ENCODE measurements at places on chromosomes 6 and 20.

DNA sequence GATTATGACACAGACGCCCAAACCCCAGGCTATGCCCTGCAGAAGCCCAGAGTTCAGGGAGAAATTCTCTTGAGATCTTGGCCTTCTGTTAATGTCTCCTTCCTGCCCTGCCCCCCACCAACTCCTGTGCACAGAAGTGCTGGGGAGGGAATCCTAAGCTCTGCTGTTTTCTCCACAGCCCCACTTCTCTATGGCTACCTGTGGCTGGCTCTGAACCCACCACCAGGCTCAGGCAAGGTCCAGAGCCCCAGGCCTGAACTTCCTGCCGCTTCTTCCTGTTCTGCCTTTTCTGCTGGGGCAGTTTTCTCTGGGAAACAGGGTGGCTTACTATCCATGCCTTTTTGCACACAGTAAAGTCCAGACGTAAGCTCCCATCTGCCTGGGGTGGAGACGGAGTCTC, 77.5 kb upstream of the NNAT start:
- no peak for DNase-seq

GRCh38 chr20:42494290-42494689, 695.4 kb downstream of the PTPRT start:
- DNase-seq = no peak

- no peak for DNase-seq
Observed at GRCh38 chr20:58617158-58617557, 33.9 kb upstream of the STX16 start.

- no peak for DNase-seq
Observed at GRCh38 chr6:30820193-30820592, 64.1 kb upstream of the DDR1 start.

GRCh38 chr20:8662433-8662954, 406.4 kb upstream of the PLCB4 start:
- DNase-seq = no peak

DNA sequence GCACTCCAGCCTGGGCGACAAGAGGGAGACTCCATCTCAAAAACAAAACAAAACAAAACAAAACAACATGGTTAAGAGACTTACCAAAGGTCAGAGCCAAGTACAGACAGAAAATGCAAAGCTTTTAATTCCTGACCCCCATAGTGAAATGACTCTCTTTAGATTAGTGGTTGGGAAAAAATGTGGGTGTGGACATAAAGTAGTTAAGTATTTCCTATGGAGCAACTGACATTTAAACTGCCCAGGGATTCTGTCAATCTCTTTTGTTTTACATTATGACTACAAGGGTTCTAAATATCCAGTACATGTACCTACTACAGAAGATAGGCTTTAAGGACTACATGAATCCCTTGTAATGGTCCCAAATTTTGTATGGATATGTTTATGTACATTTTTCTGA, 75.1 kb downstream of the IRAK1BP1 start:
- DNase-seq = no peak
